ENCODE measurements at places on chromosomes 3 and 15. TPM values are rescaled to one million over a fixed set of nuclear protein-coding genes. Genes with fewer than 3 reads are reported as not detected.

DNA sequence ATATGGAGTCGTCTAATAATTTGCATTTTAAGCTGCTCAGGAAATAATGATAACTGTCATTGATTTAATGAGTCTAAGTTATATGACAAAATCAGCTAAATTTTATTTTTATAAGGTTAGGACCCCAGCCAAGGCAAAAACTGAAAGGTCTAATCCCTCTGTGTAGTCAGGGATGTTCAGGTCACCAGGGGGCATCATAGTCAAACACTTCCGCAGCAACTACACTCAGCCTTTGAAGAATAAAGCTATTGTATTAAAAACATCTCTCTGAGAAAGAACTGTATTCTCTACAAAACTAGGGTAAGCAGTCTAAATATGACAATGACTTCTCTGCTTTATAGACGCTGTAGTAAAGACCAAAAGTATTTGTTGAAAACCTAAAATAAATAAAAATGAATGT lies 15.0 kb downstream of the INTS14 start:
- peaks cover 65% of the 10 kb centered on the region for H3K36me3 ChIP-seq
- no peak overlapping the region for H3K27ac ChIP-seq
- no peak overlapping the region for H3K4me3 ChIP-seq
- no peak for DNase-seq
- no peaks in the 10 kb centered on the region for H3K27me3 ChIP-seq

GRCh38 chr3:21778715-21779114 lies 27.7 kb upstream of the ZNF385D start:
- H3K27me3 ChIP-seq: no peaks in the 10 kb centered on the region
- H3K4me1 ChIP-seq: no peaks in the 10 kb centered on the region
- no peaks in the 10 kb centered on the region for H3K36me3 ChIP-seq
- no peak for DNase-seq

DNA sequence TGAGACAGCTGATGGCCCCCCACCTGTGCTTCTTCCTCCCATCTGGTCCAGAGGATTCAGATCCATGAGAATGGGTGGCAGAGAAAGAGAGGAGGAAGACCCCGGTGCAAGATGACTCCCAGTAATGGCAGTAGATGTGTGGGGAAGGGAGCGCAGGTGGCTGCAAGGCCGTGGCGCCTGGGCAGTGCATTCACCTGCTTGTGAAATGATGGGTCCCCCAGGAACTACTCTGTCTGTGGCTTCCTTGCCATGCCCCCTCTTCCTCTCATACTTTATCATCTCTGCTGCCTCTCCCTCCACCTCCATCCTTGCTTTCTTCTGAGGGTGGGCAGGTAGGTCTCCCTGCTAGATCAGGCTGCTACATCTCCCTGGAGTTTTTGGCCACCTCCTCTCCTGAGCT lies 23.3 kb downstream of the ZNF710 start:
- no peaks in the 10 kb centered on the region for H3K36me3 ChIP-seq
- H3K4me3 ChIP-seq: no peak overlapping the region
- DNase-seq: no peak

- H3K36me3 ChIP-seq: no peaks in the 10 kb centered on the region
- no peak overlapping the region for H3K27ac ChIP-seq
- H3K4me1 ChIP-seq: no peaks in the 10 kb centered on the region
- H3K4me3 ChIP-seq: peak overlapping the region; percentile 83
- H3K27me3 ChIP-seq: peaks cover 6% of the 10 kb centered on the region
- DNase-seq: peak; percentile 72
These were observed 16.5 kb upstream of the LAMP3 start for GRCh38 chr3:183178833-183179549.

MST1R gene
- 5.3 TPM for total RNA-seq

PCLAF gene
- 74.5 TPM for total RNA-seq

DNA sequence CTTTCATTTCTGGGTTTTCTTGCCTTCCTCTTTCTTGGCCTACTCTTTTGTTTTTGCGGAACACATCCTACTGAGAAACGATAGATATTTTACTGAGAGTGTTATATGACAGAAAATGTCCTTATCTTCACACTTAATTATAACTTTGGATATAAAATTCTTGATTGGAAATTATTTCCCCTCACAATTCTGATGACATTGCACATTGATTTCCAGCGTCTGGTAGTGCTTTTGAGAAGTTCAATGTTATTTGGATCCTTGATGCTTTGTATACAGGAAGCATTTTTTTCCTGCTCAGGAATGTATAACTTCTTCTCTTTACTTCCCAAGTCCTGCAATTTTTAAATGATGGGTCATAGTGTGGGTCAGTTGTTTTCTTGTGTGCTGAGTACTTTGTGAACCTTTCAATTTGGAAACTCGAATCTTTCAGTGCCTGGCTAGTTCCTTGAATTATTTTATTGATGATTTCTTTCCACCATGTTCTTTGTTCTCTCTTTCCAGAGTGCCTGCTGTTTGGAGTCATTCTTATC lies 183.9 kb downstream of the PDCD6IP start:
- H3K4me3 ChIP-seq: no peak overlapping the region
- H3K27me3 ChIP-seq: no peaks in the 10 kb centered on the region
- no peak for DNase-seq
- no peaks in the 10 kb centered on the region for H3K36me3 ChIP-seq
- H3K4me1 ChIP-seq: no peaks in the 10 kb centered on the region

- peak; percentile 93 for DNase-seq
- H3K27ac ChIP-seq: no peak overlapping the region
- no peaks in the 10 kb centered on the region for H3K4me1 ChIP-seq
- peaks cover 2% of the 10 kb centered on the region for H3K36me3 ChIP-seq
- H3K27me3 ChIP-seq: no peaks in the 10 kb centered on the region
These were observed 41.1 kb upstream of the SEC61A1 start for GRCh38 chr3:128011140-128011539.

Measured in H9 (cell line).